ENCODE measurements at places on chromosomes 3 and 15.

DNA sequence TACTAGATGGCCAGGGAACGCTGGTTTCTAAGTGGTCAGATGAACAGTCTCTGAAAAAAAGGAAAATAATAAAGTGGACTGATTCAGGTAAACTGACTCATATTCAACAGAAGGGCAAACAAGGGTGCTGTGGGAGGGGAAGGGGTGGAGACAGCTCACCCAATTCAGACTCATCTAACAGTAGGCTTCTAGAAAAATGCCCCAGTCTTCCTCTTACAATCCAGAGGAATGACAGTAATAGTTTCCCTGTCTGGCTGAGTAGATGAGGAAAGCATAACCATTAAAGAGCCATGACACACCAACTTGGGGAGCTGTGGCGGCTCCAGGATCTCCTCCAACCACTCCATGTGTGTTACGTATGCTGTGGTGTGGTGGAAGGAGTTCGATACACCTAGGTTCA is 231.4 kb upstream of the UMPS start:
- DNase-seq, result no peak

GRCh38 chr15:51090753-51091152 is 4.0 kb downstream of the TNFAIP8L3 start:
- DNase-seq, result no peak

GRCh38 chr15:77457191-77457904 is 36.7 kb downstream of the HMG20A start:
- DNase-seq, result no peak

DNA sequence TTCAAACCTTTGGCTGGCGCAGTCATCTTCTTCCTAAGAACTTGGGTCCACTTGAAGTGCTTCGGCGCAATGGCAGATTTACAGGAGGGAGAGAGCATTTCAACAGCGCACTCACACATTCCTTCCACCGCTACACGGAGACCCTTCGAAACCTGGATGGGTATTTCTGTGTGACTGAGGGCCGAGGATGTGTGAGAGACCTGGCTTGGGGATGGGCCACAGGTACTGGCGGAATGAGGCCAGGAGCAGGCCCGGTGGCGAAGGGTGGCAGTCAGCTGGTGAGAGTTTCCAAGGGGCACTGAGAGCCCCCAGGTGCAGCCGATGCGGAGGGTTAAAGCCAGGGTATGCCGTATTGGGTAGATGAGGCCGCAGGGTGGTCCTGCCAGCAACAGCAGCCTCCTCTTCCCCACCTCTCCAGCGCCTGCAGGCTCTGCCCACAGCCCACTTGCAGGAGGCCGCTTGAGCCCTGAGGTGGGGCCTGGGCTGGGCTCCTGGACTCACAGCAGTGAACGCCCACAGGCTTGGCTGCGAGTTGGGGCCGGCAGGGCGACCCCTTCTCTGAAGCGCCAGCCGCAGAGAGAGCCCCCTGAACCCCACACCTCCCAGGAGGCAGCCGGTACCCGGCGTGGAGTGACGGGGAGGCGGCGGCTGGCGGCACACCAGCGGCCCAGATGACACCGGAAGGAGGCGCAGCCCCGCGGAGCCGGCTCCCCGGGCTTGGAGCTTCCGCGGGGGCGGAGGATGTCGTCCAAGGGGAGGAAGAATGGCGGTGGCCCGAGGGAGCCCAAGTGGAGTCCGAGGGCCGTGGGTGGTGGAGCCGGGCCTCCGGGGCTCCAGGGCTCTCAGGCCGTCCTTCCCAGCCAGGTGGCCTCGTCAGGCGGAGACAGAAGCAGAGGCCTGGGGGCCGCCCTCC is 166.5 kb downstream of the NSMCE3 start:
- peak; percentile 43 for DNase-seq

DNA sequence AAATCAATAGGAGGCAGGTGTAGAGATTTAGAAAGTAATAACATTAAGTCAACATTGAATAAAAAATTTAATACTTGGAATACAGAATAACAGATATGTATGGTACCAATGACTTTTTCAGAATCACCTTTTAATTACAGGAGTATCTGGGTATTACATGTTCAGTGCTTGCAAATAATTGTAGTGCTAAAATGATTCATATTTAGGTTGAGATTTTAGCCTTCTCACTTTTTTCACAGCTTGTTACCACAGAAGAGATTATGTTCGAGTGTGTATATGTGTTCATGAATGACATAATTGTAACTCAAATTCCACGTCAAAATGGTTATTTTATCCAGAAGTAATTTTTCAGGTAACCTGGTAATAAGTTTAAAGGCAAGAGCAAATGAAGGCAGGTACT is 187.9 kb upstream of the TBL1XR1 start:
- DNase-seq, result no peak

- DNase-seq, result no peak
Observed at GRCh38 chr3:48180021-48180420, 8.2 kb downstream of the CDC25A start.

DNA sequence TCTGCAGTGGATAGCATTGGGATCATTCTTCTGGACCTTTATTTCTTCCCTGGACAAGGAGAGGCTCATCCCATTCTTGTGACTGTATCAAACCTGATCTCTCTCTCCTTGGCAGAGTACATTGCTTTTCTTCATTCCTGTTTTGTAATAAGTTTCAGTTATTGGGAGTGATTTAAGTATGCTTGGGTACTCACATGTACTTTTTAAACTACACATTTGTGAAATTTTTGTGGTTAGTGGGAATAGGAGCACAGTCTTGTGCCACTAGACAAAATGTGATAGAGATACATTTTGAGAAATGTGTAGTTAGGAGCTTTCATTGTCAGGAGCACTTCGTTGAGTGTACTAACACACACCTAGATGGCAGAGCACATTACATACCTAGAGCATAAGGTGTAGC is 262.6 kb downstream of the C3orf38 start:
- no peak for DNase-seq

GRCh38 chr15:56797720-56798275 is 64.5 kb upstream of the ZNF280D start:
- no peak for DNase-seq

DNA sequence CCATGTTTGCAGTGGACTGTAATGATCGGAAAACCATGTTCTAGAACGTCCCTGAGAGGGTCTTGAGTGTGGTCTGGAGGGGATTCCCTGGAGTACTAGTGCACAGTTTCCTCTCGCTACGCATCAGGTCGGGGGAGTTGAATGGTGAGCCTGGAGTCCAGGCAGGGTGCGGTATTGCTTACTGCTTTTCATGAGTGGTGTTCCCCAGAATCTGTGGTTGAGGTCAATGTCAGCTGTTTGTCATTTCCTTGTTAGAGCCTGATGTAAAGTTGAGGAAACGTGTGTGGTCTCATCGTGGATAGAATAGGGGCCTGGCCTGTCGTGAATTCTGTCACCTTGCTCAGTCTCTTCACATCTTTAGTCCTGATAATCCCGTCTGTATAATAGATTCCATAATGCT is 328.2 kb upstream of the LRRFIP2 start:
- DNase-seq, result no peak

- DNase-seq, result no peak
Observed at GRCh38 chr3:61300006-61300380, 48.7 kb upstream of the FHIT start.

- DNase-seq, result no peak
Observed at GRCh38 chr3:114697401-114697800, 403.6 kb downstream of the TIGIT start.

DNA sequence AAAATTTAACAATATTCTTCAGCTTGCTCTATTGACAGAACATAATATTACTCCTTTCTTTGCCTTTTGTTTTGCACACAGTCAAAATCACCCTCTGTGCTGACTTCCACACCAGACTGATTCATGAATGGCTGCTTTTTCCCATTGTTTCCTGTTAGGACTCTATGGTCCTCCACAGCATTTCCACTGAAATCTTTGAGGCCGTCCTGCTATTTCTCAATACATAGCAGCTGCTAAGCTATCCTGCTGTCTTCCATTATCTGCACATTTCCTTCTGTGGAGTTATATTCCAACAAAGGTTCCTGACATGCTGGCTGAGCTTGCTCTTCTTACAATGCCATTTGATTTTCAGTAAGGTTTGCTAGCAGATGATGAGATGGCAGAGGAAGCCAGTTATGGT is 153.3 kb downstream of the EPHA3 start:
- DNase-seq, result no peak

- DNase-seq, result no peak
Observed at GRCh38 chr15:47461652-47462141, 255.6 kb upstream of the SEMA6D start.
